ENCODE measurements at places on chromosomes 5 and 9. TPM values are rescaled to one million over a fixed set of nuclear protein-coding genes. Genes with fewer than 3 reads are reported as not detected.

The CCDC152 gene
- 12.9 TPM for total RNA-seq

- DNase-seq = no peak
Observed at GRCh38 chr9:122287214-122287720, 22.6 kb downstream of the MRRF start.

- DNase-seq = no peak
Observed at GRCh38 chr9:126239515-126239914, 87.1 kb upstream of the MVB12B start.

The GPR21 gene
- 13.3 TPM for total RNA-seq

DNA sequence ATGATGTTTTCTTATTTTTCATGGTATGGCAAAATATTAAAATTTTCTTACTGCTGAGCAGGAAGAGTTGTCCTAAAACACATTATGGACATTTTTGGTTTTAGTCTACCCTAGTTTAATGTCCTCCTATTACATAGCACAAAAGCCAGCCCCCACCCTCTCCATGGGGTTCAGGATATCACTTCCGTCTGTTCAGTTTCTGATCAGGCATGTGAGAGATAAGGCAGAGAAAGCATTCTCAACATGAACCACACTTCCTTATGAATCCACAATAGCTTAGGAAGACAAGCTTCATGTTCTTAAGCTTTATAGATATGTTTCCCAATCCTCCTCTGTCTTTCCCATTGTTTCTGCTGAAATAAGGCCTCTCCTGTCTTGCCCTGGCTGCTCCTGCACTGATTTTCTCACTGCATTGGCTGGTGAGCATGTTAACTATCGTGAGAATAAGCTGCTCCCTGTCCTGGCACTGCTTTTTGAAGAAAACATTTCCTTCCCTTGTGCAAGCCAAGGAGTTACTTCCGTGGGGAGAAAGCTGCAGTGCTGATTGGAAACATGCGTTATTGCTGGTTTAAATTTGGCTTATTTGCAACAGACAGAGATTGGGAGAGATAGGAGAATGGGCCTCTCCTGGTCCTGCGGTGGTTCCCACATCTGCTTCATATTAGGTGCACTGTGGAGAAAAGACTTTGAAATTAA, 260.3 kb upstream of the RPS23 start:
- no peak for DNase-seq

The FAM78A gene
- total RNA-seq = 1.7 TPM

DNA sequence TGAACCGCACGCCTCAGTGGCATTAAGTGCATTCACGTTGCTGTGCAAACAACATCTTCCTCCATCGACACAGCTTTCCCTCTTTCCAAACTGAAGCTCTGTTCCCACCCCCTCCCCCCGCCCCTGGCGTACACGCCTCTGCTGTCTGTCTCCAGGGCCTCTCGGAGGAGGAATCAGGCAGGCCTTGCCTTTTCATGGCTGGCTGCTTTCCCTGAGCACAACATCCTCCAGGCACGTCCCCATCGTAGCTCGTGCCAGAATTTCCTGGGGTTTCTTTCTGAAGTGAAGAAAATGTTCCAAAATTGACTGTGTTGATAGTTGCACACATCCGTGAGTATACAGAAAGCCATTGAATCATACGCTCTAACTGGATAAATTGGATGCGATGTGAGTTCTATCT, 22.3 kb upstream of the TMEM250 start:
- DNase-seq = no peak

The PLAC8L1 gene
- not detected for total RNA-seq

- no peak for DNase-seq
Observed at GRCh38 chr5:175672976-175673648, 15.2 kb downstream of the HRH2 start.
